AG04449 (cell line): ENCODE measurements at places on chromosomes 1 and 21.

DNA sequence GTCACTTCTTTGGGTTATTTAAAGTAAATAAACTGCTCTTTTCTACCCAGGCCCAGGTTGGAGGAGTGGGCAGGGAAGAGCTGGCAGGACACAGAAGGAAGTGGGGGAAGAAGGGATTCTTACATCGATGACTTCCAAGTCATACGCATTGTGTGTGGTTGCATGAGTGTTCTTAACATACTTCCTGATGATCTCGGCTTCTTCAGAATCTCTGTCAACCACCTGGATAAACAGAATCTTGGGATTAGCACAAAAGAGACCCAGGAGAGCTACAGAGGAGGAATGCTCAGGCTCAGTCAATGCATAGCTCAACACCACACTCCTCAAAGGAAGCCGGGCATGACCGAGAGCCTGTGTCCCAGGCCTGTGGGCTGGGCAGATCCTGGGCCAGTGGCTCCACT lies 42.1 kb downstream of the PARP1 start:
- DNase-seq: no peak

- peak; percentile 86 for DNase-seq
Observed at GRCh38 chr1:38735651-38736161, 123.9 kb downstream of the RRAGC start.

DNA sequence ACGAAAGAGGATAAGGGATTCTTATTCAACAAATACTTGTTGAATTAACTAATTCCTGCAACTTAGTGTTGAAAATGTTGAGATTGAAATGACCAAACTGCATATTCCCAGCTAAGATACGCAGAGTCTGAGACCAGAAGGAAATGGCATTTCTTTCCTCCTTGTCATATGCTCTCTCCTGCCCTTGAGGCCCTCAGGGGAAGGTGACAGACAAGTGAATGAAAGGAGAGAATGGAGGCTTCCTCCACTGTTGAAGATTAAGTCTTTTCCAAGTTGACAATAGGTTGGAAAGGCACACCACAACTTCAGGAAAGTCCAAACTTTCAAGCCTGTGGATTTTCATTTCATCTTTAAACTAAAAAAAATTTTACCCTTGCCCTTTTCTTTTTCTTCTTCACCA lies 3.1 kb upstream of the ZNF697 start:
- DNase-seq: no peak

- DNase-seq: no peak
Observed at GRCh38 chr1:179870870-179871269, 6.7 kb downstream of the TOR1AIP2 start.

GRCh38 chr1:55484173-55484572 lies 269.0 kb upstream of the USP24 start:
- DNase-seq: no peak
